ENCODE measurements at places on chromosomes 6 and 20.
A peak's percentile ranks its signal among the peaks of the same experiment; 100 is the strongest.

GRCh38 chr20:35767683-35768481 is 3.9 kb upstream of the PHF20 start:
- H3K27me3 ChIP-seq: no peaks in the 10 kb centered on the region
- no peaks in the 10 kb centered on the region for H3K36me3 ChIP-seq
- H3K4me1 ChIP-seq: peaks cover 31% of the 10 kb centered on the region
- H3K27ac ChIP-seq: peak overlapping the region; percentile 93
- peak; percentile 80 for DNase-seq

DNA sequence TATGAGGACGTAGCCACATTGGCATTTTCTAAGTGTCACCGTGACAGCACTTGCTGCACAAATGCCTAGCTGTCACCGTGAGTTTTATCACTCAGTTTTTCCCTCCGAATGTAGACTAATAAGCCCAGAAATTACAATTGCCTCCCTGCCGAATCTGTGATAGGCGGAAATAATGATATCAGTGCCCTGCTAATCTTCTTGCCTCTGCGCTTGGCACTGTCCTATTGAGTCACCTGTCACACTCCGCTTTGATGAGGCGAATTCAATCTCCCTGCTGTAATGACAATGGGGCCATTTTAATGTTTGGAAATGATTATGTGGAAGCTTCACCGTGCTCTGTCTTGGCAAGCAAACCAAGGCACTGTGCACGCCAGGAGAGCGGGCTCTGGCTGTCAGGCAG is 112.8 kb downstream of the LINC00237 start:
- no peak for DNase-seq
- no peaks in the 10 kb centered on the region for H3K36me3 ChIP-seq
- H3K4me1 ChIP-seq: no peaks in the 10 kb centered on the region
- H3K27ac ChIP-seq: no peak overlapping the region
- no peak overlapping the region for H3K4me3 ChIP-seq
- no peaks in the 10 kb centered on the region for H3K27me3 ChIP-seq

- H3K36me3 ChIP-seq: no peaks in the 10 kb centered on the region
- no peak overlapping the region for H3K4me3 ChIP-seq
- no peak overlapping the region for H3K27ac ChIP-seq
- DNase-seq: no peak
- no peaks in the 10 kb centered on the region for H3K4me1 ChIP-seq
- H3K27me3 ChIP-seq: no peaks in the 10 kb centered on the region
Observed at GRCh38 chr6:128963561-128963960, 80.6 kb downstream of the LAMA2 start.

DNA sequence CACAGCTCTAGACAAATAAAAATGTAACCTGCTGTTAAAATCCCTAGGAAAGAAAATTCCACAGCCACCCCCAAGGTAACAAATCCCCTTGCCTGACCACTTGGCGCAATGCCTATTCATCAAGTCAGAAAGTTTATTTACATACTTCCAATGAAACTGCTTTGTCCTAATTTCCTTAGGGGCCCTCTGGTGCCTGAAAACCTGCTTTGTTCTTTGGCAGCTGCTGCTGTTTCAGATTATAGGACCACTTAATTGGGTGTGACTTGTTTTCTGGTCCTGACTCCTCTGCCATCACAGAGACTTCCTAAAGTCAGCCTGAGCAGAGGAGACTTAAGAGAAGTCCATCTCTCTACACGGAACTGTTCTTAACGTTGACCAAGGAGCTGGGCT is 323.6 kb downstream of the UBE3D start:
- no peaks in the 10 kb centered on the region for H3K36me3 ChIP-seq
- no peaks in the 10 kb centered on the region for H3K4me1 ChIP-seq
- H3K27me3 ChIP-seq: peaks cover 19% of the 10 kb centered on the region
- no peak for DNase-seq
- H3K4me3 ChIP-seq: no peak overlapping the region
- no peak overlapping the region for H3K27ac ChIP-seq

- no peak overlapping the region for H3K27ac ChIP-seq
- no peak overlapping the region for H3K4me3 ChIP-seq
- no peak for DNase-seq
Observed at GRCh38 chr20:7984192-7984591, 35.4 kb downstream of the TMX4 start.

- peak; percentile 96 for DNase-seq
- H3K4me1 ChIP-seq: peaks cover 38% of the 10 kb centered on the region
- peaks cover 20% of the 10 kb centered on the region for H3K36me3 ChIP-seq
- peak within 1 kb of the TSS; percentile 98 for H3K27ac ChIP-seq
- no peaks in the 10 kb centered on the region for H3K27me3 ChIP-seq
- H3K4me3 ChIP-seq: peak within 1 kb of the TSS; percentile 95
Observed at GRCh38 chr6:75205776-75206575, at the start of gene COL12A1. Gene COL12A1, minus strand, starts transcription at chr6:75206053. Its CDS starts 3,261 bp downstream, at chr6:75202792.

DNA sequence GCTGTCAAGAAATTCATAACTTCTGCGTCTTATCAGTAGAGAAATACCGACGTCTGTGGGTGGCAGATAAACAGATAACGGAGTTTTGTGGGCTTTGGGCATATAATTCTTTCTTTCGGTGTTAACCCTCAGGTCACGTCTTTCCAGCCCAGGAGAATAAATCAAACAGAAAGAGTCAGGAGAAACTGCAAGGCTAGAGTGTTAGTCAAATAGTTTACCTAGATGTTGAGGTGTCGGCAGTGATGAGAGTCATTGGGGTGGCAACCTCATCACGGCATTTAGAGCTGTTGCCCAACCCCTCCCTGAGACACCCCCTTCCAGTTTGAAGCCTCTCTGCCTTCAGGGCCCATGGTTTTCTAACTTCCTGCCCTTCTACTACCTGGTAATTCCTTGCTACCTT is 49.5 kb downstream of the ADTRP start:
- H3K4me3 ChIP-seq: no peak overlapping the region
- peaks cover 14% of the 10 kb centered on the region for H3K4me1 ChIP-seq
- H3K36me3 ChIP-seq: no peaks in the 10 kb centered on the region
- H3K27ac ChIP-seq: no peak overlapping the region

DNA sequence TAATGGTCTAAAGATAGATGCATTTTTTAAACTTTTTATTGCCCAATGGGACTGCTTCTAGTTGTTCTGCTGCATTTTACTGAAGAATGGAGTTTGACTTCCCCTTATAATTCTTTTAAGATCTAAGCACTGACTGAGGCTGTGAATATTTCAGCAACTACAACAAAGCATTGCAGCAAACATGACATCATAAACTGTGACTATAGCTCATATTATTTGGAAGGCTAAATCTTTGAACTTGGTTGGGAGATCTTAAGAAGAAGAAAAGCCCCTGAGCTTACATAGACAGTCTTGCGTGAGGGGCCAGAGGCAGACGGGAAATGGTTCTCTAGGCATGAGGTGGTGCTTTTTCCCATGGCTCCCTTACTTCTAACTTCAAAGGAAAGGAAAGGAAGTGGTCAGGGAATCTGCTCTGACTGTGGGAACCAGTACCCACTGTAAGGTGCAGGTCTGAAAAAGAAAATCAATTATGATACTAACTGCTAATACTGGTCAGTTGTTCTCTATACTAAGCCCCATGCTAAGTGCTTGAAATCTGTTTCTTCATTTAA is 14.8 kb downstream of the HEY2 start:
- no peaks in the 10 kb centered on the region for H3K4me1 ChIP-seq
- no peaks in the 10 kb centered on the region for H3K36me3 ChIP-seq
- H3K27me3 ChIP-seq: peaks cover 31% of the 10 kb centered on the region
- DNase-seq: no peak
- H3K27ac ChIP-seq: no peak overlapping the region

DNA sequence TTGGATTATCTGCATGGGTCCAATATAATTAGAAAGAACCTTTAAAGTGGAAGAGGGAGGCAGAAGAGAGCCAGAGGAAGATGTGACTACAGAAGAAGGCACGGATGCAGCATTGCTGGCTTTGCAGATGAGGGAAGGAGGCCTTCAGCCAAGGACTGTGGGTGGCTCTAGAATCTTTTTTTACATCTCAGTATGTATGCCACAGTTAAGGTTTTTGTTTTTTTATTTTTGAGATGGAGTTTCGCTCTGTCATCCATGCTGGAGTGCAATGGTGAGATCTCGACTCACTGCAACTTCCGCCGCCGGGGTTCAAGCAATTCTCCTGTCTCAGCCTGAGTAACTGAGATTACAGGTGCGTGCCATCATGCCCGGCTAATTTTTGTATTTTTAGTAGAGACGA is 49.3 kb downstream of the MCM8 start:
- H3K4me1 ChIP-seq: no peaks in the 10 kb centered on the region
- no peak overlapping the region for H3K4me3 ChIP-seq
- no peak for DNase-seq
- H3K27me3 ChIP-seq: no peaks in the 10 kb centered on the region

DNA sequence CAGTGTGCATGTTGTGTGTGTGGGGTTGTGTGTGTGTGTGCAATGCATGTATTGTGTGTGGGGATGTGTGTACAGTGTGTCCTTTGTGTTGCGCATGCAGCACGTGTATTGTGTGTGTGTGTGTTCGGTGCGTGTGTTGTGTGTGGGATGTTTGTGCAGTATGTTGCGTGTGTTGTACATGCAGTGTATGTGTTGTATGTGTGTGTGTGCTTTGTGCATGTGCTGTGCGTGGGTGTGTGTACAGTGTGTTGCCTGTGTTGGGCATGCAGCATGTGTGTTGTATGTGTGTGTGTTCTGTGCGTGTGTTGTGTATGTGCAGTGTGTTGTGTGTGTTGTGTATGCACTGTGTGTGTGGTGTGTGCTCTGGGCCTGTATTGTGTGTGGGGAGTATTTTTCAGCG is 52.7 kb downstream of the CDH4 start:
- no peaks in the 10 kb centered on the region for H3K27me3 ChIP-seq
- no peak overlapping the region for H3K27ac ChIP-seq

GRCh38 chr6:42117843-42118161 is 24.6 kb downstream of the C6orf132 start:
- H3K27me3 ChIP-seq: no peaks in the 10 kb centered on the region
- DNase-seq: no peak
- no peaks in the 10 kb centered on the region for H3K36me3 ChIP-seq
- H3K4me3 ChIP-seq: no peak overlapping the region

DNA sequence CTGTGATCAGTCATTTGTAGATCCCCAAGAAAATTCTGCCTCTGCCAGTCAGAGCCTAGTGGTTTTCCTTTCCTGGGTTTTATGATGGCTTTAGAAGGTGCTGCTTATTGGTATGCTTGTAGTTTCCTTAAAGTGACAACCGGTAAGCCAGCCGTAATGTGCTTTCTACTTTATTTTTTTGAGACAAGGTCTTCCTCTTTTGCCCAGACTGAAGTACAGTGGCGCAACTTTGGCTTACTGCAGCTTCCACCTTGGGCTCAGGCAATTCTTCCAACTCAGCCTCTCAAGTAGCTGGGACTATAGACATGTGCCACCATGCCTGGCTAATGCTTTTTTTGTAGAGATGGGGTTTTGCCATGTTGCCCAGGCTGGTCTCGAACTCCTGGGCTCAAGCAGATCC is 23.5 kb downstream of the MCM8 start:
- DNase-seq: no peak
- peak overlapping the region; percentile 72 for H3K27ac ChIP-seq
- no peak overlapping the region for H3K4me3 ChIP-seq
- no peaks in the 10 kb centered on the region for H3K36me3 ChIP-seq
- peaks cover 6% of the 10 kb centered on the region for H3K4me1 ChIP-seq
- H3K27me3 ChIP-seq: no peaks in the 10 kb centered on the region

DNA sequence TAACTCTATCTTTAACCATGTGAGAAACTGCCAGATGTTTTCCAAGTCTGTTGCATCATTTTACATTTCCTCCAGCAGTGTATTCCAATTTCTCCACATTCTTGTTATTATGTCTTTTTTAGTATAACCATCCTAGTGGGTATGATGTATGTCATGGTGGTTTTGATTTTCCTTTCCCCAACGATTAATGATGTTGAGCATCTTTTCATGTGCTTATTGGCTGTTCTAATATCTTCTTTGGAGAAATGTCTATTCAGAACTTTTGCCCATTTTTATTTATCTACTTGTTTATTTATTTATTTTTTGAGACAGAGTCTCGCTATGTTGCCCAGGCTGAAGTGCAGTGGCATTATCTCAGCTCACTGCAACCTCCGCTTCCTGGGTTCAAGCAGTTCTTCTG is 4.3 kb upstream of the C6orf62 start:
- H3K27me3 ChIP-seq: no peaks in the 10 kb centered on the region
- no peak overlapping the region for H3K4me3 ChIP-seq
- DNase-seq: no peak
- H3K36me3 ChIP-seq: peaks cover 2% of the 10 kb centered on the region

DNA sequence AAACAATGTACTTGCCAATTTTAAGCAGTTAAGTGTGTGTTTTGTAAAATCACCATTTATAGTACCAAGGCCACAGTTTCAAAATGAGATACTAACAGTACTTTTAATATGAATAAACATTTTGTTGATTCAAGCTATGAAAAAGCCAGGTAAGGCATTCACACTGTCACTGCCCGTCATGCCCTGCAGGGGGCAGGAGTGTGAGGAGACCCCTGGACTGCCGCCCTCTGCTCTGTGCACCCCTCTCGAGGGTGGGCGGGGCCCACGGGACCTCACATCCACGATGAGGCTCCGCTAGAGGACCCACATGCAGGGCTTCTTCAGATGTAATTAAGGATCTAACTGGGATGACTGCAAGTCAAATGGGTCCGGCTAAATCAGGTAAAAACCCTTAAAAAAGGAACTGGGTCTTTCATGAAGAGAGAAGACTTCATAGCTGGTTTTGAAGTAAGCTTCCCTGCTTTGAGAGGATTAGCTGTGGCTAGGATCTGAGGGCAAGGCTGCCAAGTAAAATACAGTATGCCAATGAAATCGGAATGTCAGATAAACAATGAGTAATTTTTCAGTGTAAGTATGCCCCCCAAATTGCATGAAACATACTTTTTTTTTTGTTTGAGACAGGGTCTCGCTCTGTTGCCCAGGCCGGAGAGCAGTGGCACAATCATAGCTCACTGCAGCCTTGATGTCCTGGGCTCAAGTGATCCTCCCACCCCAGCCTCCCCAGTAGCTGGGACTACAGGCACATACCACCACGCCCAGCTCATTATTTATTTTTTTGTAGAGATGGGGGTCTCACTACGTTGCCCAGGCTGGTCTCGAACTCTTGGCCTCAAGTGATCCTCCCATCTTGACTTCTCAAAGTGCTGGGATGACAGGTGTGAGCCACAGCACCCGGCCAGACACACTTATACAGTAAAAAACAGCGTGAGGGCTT is 18.7 kb downstream of the DIDO1 start:
- H3K36me3 ChIP-seq: peaks cover 94% of the 10 kb centered on the region
- H3K4me1 ChIP-seq: peaks cover 17% of the 10 kb centered on the region
- DNase-seq: peak; percentile 91
- peak overlapping the region; percentile 3 for H3K27ac ChIP-seq

GRCh38 chr6:18213439-18213838 is 50.9 kb downstream of the DEK start:
- H3K27me3 ChIP-seq: no peaks in the 10 kb centered on the region
- no peak overlapping the region for H3K27ac ChIP-seq
- peaks cover 21% of the 10 kb centered on the region for H3K36me3 ChIP-seq
- DNase-seq: no peak
- peaks cover 9% of the 10 kb centered on the region for H3K4me1 ChIP-seq

GRCh38 chr6:81906041-81906440 is 153.6 kb upstream of the TENT5A start:
- H3K27ac ChIP-seq: no peak overlapping the region
- no peaks in the 10 kb centered on the region for H3K36me3 ChIP-seq

Measured in osteoblast (primary cell).